ENCODE measurements at places on chromosomes 6 and 20.

DNA sequence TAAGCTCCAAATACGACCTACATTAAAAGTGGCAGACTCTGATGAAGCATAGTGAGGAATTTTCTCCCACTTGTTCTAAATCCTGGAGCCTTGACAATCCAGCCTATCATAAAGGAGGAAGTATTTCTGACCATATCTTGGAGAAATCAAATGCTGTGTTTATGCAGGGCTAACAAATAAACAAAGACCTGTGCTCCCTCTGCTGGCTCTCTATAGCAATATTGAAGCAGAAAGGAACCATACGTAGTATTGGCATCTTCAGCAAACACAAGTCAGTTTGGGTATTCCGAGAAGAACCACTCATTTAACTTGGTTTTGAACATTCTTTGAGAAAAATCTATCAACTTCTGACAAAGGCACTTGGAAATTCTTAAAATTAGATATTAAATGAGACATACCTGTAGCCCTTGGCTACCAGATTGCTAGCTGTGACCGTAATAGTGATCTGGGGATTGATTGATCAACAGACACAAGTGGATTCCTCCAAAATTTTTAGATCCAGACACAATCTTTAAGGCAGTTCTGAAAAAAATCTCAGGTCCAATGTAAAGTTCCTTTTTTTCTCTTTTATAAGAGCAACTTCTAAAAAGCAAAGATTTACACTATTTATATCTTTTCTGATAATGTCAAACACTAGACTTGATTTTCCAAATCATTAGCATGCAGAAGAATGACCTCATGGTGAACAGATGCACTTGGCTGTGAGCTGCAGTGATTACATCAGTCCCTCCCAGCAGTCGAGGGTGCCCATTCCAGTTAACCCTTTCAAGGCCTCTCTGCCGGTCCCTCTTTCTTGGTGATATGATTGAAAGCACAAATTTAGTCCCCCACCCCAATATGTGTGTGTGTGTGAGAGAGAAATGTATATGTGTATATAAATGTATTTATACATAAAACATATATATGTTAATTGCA, 40.2 kb downstream of the INSM1 start:
- DNase-seq: no peak

- no peak for DNase-seq
Observed at GRCh38 chr20:51058017-51058416, 35.1 kb upstream of the KCNG1 start.

DNA sequence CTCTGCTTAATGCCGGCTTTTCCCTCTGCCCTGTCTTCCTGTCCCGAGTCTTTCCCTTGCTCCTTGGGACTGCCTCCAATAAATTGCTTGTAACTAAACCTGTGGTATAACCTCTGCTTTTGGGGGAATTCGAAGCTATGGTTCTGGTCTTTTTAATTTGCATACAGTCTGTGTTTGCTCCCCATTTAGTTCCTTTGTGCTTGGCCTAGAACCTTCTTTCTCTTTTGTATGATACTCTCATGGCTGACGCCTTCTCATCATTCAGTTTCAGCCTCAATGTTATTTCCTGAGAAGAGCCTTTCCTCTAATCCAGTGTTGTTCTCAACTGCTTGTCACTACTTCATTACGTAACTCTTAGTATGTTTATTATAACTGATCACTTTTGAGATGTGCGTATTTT, 248.0 kb downstream of the PHF3 start:
- DNase-seq: no peak

GRCh38 chr20:20849161-20849560, 136.7 kb upstream of the RALGAPA2 start:
- no peak for DNase-seq

GRCh38 chr6:29211488-29211887, 40.8 kb downstream of the OR2J2 start:
- no peak for DNase-seq

- DNase-seq: no peak
Observed at GRCh38 chr6:163418311-163419029, 4.0 kb downstream of the QKI start.

- no peak for DNase-seq
Observed at GRCh38 chr6:68834551-68834950, 199.5 kb downstream of the ADGRB3 start.

DNA sequence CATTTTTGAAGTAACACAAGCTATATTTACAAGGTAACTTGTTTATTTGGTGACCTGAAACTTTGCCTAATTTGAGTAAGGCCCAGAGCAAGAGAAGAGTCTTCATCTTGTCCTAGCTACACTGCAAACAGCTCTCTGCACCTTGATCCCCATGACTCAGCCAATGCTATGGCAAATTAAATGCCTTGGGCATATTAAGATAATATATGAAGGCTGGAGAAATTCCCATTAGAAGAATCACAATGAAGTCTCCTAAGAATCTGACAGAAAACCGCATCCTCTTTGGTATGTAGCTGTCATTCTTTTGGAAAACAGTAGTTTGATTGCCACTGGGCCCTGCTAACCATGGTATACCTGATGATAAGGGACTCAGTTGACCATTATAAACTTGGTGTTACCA, 204.5 kb downstream of the UBE3D start:
- no peak for DNase-seq

GRCh38 chr6:41523915-41524633, 22.1 kb upstream of the FOXP4 start:
- no peak for DNase-seq

All from NCI-H1048 (cell line).